GM12865 (cell line): ENCODE measurements at places on chromosomes 7 and 10.
A peak's percentile ranks its signal among the peaks of the same experiment; 100 is the strongest.

DNA sequence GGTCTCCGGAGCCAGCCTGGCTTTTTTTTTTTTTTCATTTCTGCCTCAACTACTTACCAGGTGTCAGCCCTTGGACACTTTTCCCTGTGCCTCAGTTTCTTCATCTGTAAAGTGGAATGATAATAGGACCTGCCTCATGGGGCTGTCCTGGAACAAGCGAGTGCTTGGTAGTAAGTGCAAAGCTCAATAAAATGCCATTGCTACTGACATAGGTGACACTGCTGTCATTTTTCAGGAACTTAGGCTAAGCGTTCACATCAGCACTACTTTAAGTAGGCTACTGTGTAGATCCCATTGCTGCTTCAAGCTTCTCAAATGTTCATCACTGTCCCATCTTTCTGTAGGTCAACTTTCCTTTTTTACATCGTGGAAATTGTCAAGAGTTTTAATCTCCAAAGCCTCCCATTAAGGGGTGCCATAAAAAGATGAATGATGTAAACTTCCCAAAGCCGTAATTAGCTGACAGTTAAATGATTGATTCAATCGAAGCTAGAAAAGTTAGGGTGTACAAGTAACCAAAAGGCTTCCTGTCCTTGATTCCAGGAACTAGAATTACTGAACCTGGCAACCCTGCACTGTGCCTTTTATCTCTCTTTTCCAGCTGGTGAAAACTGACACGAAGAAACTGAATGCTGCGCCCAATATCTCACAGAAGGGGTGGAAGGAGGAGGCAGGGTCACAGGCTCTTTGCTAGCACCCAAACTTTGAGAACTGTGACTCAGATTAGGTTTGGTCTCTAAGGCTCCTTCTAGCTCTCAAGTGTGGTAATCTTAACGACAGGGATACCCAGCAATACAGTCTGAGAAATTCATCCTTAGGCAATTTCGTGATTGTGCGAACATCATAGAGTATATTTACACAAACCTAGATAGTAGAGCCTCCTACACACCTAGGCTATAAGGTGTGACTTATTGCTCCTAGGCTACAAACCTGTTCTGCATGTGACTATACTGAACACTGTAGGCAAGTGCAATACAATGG, 861 bp upstream of the USP6NL start:
- peak; percentile 33 for DNase-seq

DNA sequence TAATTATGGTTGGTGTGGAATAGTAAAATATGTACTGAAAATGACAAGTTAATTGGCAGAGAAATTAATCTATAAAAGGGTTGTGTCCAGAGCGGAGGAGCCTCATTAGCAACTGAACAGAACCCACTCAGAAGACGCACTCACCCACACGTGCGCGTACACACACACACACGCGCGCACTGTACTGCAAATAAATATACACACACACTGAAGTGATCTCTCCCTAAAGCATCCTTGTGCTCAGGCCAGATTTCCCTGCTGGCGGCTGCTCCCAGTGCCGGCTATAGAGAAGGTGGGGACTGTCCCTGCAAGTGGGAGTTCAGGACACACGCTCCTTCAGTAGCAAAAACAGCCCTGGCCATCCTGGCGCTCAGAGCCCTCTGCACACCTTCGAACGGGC, 85.2 kb downstream of the CHST15 start:
- no peak for DNase-seq

DNA sequence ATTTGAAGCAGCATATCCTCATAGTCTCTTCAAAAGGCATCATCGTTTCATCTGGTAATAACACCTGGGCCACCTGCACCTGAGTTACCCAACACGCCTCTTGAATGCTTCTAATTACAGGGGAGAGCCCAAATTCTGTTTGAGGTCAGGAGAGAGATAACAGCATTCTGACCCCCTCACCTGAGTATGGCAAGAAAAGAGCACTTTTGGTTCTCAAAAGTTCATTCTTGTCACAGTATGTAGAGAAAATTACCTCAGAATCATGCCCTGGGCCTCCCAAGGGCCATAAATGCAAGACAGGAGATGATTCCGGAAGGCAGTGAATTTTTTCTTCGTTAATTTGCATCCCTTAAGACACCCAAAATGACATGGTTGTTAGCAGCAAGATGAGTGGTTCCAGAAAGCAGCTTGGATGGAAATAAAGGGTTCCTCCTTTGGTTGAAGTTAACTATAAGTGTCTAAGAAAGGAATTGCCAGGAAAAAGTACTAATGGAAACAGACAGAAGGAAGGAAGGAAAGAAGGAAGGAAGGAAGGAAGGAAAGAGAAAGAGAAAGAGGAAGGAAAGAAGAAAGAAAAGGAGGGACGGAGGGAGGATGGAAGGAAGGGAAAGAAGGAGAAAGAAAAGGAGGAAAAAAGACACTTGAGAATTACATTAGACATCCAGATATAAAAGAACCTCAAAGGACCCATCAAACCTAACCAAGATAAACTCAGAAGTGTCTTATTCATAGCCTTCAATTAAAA, 228.4 kb upstream of the RHOBTB1 start:
- DNase-seq, result no peak

DNA sequence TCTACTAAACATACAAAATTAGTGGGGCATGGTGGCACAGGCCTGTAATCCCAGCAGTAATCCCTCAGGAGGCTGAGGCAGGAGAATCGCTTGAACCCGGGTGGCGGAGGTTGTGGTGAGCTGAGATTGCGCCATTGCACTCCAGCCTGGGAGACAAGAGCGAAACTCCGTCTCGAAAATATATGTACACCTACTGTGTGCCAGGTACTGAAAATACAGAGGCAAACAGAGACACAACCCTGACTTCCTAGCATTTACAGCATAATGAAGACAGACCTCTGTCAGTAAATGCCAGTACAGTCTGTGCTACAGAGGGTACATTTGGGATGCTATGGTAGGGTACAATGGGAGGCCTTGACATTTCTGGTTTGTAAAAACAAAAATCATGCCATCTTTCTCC, 66.6 kb downstream of the ABCC2 start:
- no peak for DNase-seq

DNA sequence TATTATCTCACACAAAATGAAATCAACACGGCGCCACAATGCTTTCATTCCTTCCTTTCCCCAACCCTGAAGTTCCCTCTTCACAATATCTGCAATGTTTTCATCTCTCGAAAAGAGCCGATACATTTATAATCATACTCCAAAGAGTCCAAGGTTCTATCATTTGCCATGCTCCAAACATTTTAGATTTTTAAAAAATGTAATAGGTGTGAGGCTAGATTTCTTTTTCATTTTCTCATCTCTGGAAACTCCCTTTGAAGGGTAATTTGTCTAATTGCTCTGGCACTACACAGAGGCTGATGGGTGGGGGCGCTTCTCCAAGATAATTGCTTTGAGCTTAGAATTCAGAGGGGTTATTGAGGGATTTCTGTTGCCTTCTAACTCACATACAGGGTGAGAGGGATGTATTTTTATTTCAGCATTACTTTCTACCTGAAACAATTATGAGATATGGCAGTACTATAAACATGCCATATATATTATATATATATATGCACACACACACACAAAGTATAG, 4.9 kb downstream of the DLX5 start:
- DNase-seq, result no peak

DNA sequence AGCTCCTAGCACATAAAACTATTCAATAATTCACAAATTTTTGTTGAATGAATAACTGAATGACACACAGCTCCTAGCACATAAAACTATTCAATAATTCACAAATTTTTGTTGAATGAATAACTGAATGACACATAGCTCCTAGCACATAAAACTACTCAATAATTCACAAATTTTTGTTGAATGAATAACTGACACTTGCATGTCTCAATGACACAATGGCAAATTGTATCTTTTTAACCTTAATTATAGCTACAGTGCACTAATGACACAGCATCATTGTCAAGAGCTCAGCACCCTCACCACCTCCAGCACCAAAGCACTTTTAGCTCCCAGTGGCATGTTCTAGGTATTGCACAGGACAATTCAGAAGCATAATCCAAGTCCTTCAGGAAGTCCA, 131.6 kb downstream of the PDE1C start:
- no peak for DNase-seq
